Fibroblast of skin of scalp (primary cell): ENCODE measurements at places on chromosomes 13 and 19.

DNA sequence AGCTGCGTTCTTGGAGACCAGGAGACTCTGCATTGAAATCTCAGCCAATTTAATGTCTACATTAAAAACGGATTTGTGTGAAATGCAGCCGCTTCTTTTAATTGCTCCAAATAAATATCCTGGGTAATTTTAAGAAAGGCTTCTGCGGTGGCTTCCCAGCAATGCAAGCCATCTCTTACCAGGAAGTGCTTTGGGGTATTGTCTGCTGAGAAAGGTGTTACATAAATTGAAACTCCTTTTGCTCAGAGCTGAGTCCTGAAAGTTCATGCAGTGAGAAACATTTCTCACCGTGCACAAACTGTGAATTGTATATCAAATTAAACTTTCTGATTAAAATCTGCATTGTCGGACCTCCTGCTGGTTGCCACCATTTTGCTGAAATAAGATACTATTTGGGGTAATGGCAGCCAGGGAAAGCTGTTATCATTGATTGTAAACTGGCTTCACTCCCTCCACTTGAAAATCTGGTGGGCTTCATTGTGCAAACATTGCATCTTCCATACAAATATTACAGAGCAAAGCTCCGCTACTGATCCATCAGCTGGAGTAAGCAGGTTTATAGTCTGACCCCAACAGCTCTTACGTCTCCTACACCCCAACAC lies 59.5 kb downstream of the ZIC5 start:
- DNase-seq, result no peak

DNA sequence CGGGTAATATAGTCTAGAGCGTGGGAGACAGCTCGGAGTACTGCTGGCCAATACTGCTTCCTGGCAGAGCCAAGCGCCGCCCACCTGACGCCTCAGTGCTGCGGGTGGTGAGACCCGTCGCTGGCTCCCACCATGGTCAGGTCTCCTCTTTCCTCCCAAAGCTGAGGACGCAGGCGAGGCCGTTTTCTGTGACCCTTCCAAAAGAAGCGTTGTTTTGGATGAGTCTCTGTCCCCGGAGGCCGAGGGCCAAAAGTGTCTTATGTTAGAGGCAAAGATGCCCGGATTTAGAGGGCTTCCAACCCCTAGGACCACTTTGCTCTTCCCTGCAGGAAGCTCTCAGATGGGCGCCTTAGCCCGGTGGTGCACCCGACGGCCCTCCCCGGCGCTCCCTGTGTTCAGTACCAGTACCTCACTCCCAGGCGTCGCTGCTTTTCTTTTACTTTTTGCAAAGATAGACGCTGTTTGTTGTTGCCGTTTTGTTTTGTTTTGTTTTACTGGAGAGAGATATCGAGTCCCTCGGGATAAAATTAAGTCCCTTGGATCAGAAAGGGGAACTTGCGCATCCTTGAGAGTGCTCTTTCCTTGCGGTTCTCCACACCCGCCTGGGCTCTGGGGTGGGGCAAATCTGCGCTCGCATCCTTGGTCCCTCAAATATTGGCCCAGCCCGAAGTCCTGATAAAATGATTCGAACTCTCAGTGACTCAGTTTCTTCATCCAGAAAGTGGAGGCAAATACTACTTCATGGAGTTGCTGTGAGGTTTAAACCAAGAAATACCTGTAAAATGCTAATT lies 7.0 kb downstream of the PDX1 start:
- DNase-seq, result no peak

DNA sequence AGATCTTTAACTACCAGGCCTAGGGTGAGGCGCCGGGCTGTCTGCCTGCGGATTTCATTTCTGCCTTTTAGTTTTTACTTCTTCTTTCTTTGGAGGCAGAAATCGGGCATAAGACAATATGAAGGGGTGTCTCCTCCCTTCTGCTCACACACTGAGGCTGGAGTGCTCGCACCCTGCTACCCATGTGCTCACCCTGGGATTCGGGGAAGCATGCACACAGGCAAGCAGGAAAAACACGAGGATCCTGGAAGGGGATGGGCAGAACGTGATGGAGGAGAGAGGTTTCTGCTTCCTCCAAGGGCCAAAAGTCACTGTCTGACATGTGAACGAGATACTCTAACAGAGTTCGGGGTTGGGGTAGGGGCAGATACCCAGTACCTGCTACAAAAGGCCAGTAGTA lies 28.4 kb downstream of the ZNF823 start:
- no peak for DNase-seq

DNA sequence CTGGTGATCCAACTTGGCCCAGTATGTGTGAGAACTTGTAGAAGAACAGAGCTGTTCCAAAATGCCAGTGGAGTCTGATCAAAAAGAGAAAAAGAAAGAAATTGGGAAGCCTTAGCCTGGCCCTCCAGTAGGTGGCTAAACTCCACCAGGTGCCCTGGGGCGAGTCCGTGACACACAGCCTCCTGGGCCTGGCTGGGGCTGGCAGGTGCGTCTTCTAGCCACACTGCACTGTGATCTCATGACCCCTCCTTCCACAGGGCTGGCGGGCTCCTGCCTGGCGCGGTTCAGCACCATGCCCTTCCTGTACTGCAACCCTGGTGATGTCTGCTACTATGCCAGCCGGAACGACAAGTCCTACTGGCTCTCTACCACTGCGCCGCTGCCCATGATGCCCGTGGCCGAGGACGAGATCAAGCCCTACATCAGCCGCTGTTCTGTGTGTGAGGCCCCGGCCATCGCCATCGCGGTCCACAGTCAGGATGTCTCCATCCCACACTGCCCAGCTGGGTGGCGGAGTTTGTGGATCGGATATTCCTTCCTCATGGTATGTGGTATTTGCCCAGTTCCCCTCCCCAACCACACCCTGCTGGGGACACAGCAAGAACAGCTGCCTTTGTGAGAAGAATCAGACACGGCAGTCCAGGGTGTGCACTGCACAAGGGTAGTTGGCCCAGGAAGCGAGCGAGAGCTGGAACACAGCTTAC lies 53.7 kb downstream of the RAB20 start:
- no peak for DNase-seq

- DNase-seq, result peak; percentile 64
Observed at GRCh38 chr19:12723641-12724426, at the start of gene TNPO2. TSS of gene TNPO2 (minus strand) at chr19:12723932. CDS start at chr19:12720977, 2,955 bp downstream.

GRCh38 chr13:41075034-41075433 lies 13.7 kb downstream of the WBP4 start:
- DNase-seq, result peak; percentile 43

DNA sequence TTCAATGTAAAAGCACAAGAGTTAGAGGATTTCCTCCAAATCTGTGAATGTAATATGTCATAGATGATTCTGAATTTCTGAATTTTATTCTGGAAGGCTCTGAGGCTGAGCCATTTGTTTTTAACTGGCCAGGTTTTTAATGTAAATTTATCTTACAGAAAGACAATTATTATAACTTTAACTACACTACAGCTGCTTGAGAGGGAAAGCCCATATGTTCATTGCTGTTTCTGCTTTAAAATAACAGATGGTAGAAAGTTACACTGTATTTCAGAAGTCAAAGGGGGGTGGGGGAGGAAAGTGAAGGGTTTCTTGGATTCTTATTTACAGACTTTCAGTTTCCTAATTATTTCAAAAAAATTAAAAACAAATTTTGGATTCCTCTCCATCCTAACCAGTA lies 62.8 kb downstream of the DNAJC15 start:
- DNase-seq, result no peak

GRCh38 chr13:35720690-35721554 lies 244.4 kb upstream of the MAB21L1 start:
- DNase-seq, result peak; percentile 76

GRCh38 chr13:75302071-75302698 lies 179.8 kb downstream of the TBC1D4 start:
- DNase-seq, result no peak

DNA sequence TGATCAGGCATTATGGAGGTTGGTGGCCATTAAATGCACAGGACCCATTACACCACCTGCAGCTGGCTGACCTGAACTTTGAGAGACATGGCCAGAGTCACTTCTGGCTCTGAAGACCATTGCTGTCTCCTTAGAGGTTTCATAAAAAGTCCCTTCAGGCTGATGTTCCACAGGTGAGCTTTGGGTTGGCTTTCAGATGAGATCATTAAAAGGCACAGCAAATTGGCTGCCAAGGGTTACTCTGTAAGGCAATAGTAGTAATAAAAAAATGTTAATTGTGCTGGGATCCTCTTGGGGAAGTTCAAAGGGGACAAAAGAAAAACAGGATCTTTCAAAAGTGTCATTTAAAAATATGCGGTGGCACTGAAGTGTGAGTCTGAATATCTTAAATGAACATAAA lies 4.2 kb downstream of the OLFM4 start:
- no peak for DNase-seq
